SK-N-SH (cell line): ENCODE measurements at places on chromosomes 2 and 18. TPM values are rescaled to one million over a fixed set of nuclear protein-coding genes. Genes with fewer than 3 reads are reported as not detected.

GRCh38 chr2:26540961-26541360, 63.0 kb upstream of the OTOF start:
- DNase-seq: no peak

- no peak for DNase-seq
Observed at GRCh38 chr2:182128821-182129707, 143.4 kb downstream of the PPP1R1C start.

DNA sequence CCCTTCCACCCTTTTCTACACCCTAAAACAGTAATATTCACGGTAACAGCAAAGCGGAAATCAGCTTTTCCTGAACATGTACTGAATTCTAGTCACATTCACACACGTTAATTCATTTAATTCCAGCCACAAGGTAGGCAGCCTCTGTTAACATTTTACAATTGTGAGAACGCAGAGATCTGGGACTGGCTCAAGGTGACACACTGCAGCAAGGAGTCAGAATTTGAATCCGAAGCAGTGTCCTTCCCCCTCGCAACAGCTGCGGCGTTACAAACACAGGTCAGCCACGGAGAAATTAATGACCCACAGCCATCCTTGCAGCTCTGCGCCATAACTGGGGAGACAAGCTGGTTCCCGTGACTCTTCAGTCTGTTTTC, 818 bp upstream of the SLC20A1 start:
- DNase-seq: no peak

DNA sequence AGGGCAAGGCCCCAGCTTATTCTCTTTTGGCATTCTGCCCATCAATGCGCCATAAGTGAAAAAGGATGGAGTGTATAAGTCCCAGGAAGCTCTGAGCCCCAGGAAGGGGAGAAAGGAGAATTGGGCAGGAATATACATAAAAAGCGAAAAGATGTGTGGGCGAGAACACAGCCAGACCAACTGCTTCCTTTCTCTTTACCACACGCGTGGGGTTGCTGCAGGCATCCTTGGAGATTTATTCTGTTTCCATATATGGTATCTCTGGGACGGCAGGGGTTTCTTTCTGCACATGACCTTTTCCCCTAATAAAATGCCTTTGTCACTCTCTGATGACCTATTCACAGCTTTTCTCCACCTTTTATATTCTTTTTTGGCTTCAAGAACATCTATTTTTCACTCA, 440.5 kb downstream of the NBAS start:
- no peak for DNase-seq

DNA sequence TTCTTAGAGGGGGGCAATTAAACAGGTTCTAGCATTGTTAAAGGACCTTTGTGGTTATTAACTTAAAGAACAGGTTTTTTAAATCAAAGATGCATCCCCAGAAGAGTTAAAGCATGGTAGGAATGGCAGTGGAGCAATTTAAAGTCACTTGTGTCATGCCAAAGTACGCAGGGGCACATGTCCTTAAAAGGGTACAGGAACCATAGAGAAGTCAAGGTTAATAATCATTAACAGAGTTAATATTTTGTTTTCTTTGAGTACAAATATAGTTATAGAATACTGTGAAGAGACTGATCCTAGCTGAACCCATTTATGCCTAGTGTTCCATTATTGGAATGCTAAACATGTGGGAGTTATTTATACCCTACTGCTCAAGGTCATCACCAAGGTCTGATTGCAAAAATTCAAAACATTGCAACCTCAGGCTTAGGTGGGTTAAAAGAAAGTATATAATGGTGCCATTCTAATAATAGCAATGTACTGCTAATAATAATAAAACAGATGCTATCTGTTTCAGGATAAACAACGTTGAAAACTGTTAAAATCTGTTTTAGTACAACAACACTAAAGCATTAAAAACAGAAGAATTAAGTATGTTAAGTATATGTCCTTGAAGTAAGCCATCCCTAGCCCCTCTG, 216.0 kb downstream of the MYO3B start:
- DNase-seq: no peak

DNA sequence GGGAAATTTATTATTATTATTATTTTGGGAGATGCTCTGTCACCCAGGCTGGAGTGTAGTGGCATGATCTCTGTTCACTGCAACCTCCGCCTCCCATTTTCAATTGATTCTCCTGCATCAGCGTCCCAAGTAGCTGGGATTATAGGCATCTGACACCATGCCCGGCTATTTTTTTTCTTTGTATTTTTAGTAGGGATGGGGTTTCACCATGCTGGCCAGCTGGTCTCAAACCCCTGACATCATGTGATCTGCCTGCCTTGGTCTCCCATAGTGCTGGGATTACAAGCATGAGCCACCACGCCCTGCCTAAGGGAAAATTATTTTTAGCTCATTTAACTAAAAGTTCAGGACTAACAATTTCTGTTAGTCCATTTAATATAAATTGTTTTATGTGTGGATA, 109.2 kb upstream of the SESTD1 start:
- DNase-seq: no peak

GRCh38 chr18:31197676-31198075, 35.0 kb upstream of the DSC1 start:
- no peak for DNase-seq

GRCh38 chr18:74200780-74201179, 52.5 kb downstream of the TIMM21 start:
- no peak for DNase-seq

DNA sequence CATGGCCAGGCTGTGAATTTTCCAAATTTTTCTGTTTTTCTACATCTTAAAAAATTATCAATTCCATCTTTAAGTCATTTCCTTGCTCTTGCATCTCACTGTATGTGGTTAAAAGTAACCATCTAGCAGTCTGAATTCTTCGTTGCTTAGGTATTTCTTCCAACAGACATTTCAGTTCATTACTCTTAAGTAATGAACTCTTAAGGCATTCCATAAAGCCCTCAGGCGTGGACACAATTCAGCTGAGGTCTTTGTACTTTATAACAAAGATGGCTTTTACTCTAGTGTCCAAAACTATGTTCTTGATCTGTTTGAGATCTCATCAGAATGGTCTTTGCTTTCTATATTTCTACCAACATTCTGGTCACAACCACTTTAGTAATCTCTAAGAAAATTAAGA, 253.9 kb upstream of the GCFC2 start:
- no peak for DNase-seq

GRCh38 chr2:64420677-64421076, 33.3 kb upstream of the LGALSL start:
- DNase-seq: no peak

GRCh38 chr2:229586746-229587705, 127.3 kb downstream of the DNER start:
- DNase-seq: peak; percentile 81

- DNase-seq: no peak
Observed at GRCh38 chr2:227022608-227023007, 141.4 kb downstream of the COL4A4 start.

GRCh38 chr2:171327043-171327496, 106.7 kb downstream of the METTL8 start:
- DNase-seq: no peak

- DNase-seq: no peak
Observed at GRCh38 chr2:220781622-220782241, 790.4 kb downstream of the EPHA4 start.

GRCh38 chr18:26429535-26430226, 118.7 kb downstream of the KCTD1 start:
- DNase-seq: peak; percentile 20

GRCh38 chr18:42187611-42188380, 232.8 kb downstream of the PIK3C3 start:
- DNase-seq: no peak

- DNase-seq: peak; percentile 63
Observed at GRCh38 chr18:3062798-3063680, 50.1 kb upstream of the LPIN2 start.

- DNase-seq: no peak
Observed at GRCh38 chr2:43239981-43240765, 13.8 kb upstream of the ZFP36L2 start.

DNA sequence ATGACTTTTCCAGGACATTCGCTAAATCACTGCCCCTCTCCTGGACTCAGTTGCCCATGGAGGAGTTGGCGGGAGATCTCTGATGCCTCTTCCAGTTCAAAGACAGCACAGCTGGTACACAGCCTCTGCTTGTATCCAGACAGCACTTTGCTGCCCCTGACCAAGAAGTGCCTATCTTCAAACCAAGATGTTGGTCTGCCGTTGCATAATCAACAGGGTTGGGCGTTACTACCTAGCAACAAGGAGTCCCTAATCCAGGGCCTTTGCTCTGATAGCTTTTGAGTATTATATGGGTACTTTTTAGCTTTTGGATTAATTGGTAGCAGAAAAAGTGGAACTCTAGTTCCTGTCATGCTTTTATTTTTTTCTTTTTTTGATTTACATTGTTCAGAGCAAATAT, 166.6 kb downstream of the FAM210A start:
- DNase-seq: no peak

Gene INO80D
- polyA plus RNA-seq: 0.69 and 0.91 TPM in 2 replicates

Gene ZAP70
- 0.05 and 0.08 TPM in 2 replicates for polyA plus RNA-seq

Gene KATNAL2
- polyA plus RNA-seq: 6.5 and 8.2 TPM in 2 replicates

Gene FSHR
- not detected in 2 replicates for polyA plus RNA-seq

Gene PSD4
- 0.31 and 0.35 TPM in 2 replicates for polyA plus RNA-seq

Gene WIPF1
- 48.2 and 56.7 TPM in 2 replicates for polyA plus RNA-seq

Gene KCNS3
- polyA plus RNA-seq: 0.05 and 0.07 TPM in 2 replicates

Gene RBFA
- 51.4 and 57.6 TPM in 2 replicates for polyA plus RNA-seq

Gene ELOA2
- not detected in 2 replicates for polyA plus RNA-seq

Gene GPR155
- 3.5 and 7.8 TPM in 2 replicates for polyA plus RNA-seq

Gene TRABD2A
- polyA plus RNA-seq: 3.0 and 3.8 TPM in 2 replicates

Gene AQP4
- not detected in 2 replicates for polyA plus RNA-seq

Gene TRIM54
- polyA plus RNA-seq: 0.28 and 0.36 TPM in 2 replicates
